ENCODE measurements at places on chromosomes 13 and 19. TPM values are rescaled to one million over a fixed set of nuclear protein-coding genes. Genes with fewer than 3 reads are reported as not detected.

Gene NKPD1
- 0.38 TPM for total RNA-seq

Gene GALP
- total RNA-seq, result not detected

Gene DOCK9
- 31.5 TPM for total RNA-seq

Gene PDX1
- not detected for total RNA-seq

Gene DCT
- not detected for total RNA-seq

Gene RDH8
- not detected for total RNA-seq

Gene CACNA1A
- 25.7 TPM for total RNA-seq

Gene ZNF304
- 10.5 TPM for total RNA-seq

Gene TMEM190
- 1.4 TPM for total RNA-seq

Gene FIZ1
- total RNA-seq, result 18.5 TPM

Gene KLK14
- total RNA-seq, result 1.2 TPM

Gene GIPC1
- 68.3 TPM for total RNA-seq

Gene CRB3
- total RNA-seq, result 24.6 TPM

Gene DNAJB1
- total RNA-seq, result 62.6 TPM

Gene FPR1
- not detected for total RNA-seq

Gene FFAR2
- total RNA-seq, result not detected

Gene ACER1
- not detected for total RNA-seq

Gene AMH
- total RNA-seq, result 13.0 TPM

Gene ZNF382
- 4.2 TPM for total RNA-seq

Gene CNN1
- total RNA-seq, result 32.4 TPM

Gene FOXA3
- 20.2 TPM for total RNA-seq

Gene LILRA1
- not detected for total RNA-seq

Gene KLK15
- not detected for total RNA-seq

Gene DBP
- total RNA-seq, result 8.3 TPM

Gene VSIG10L
- total RNA-seq, result 10.3 TPM

Gene ZNF563
- 2.3 TPM for total RNA-seq

Gene SIGLEC10
- not detected for total RNA-seq

Gene CCDC169
- 43.3 TPM for total RNA-seq

Gene GEMIN7
- total RNA-seq, result 48.0 TPM

Gene DMRTC2
- not detected for total RNA-seq

Gene HCST
- total RNA-seq, result 1.1 TPM

Gene ERICH4
- not detected for total RNA-seq

Gene DAND5
- 0.17 TPM for total RNA-seq

Gene ZNF256
- 14.2 TPM for total RNA-seq

Gene KIR2DL4
- total RNA-seq, result not detected

Gene C19orf33
- 4.4 TPM for total RNA-seq
